ENCODE measurements at places on chromosomes 1 and 21. TPM values are rescaled to one million over a fixed set of nuclear protein-coding genes. Genes with fewer than 3 reads are reported as not detected.

The KCNJ6 gene
- total RNA-seq: not detected

The DNAJC28 gene
- 1.6 TPM for total RNA-seq

The TPTE gene
- total RNA-seq: 1.2 TPM

The GRIK3 gene
- not detected for total RNA-seq

The CCDC27 gene
- not detected for total RNA-seq

DNA sequence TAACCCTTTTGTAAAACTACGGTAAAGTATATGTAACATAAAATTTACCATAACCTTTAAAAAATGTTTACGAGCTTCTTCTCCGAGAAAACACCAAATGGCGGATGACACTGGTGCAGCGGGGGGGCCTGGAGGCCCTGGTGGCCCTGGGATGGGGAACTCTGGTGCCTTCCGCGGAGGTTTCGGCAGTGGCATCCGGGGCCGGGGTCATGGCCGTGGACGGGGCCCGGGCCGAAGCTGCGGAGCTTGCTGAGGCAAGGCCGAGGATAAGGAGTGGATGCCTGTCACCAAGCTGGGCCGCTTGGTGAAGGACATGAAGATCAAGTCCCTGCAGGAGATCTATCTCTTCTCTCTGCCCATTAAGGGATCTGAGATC, 7.5 kb downstream of the MFSD2A start:
- no peak for DNase-seq

DNA sequence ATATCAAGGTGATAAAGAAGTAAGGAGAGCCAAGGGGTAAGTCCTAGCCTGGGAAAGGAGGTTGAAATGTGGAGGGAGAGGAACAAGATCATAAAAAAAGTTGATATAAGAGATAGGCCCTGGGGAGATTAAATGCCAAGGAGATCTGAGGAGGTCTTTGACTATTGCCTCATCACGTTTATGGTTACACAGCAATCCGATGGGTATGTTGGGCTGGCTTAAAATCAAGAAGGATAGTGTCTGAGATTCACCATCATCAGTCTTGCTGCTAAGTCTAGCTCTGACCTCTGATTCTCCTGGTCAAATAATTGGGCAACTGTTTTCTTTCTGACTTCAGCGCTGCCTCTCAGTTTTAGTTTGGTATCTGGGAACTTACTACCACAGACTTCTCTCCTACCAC, 416.3 kb downstream of the GPATCH2 start:
- no peak for DNase-seq

GRCh38 chr1:160887071-160887470, 2.1 kb upstream of the ITLN1 start:
- no peak for DNase-seq

- no peak for DNase-seq
Observed at GRCh38 chr1:154141240-154141639, 13.6 kb downstream of the NUP210L start.

DNA sequence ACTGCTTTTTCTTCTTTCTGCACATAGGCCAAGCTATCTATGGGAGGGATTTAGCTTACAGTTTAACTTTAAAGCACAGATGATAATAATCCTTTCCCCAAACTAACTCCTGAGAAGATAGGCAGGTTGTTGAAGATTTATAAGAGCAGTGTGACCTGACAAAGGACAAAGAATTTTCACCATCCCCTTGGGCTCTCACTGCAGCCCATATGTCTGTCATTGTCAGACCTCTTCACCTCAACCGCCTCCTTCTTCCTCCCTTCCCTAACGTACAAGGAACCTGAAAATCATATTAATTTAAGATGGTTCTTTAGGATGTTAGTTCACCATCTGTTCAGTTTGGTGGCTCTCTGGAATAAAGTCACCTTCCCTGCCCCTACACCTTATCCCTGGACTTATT, 5.0 kb downstream of the RNU1-2 start:
- no peak for DNase-seq
